Kidney glomerular epithelial cell (primary cell): ENCODE measurements at places on chromosomes 13 and 19.

DNA sequence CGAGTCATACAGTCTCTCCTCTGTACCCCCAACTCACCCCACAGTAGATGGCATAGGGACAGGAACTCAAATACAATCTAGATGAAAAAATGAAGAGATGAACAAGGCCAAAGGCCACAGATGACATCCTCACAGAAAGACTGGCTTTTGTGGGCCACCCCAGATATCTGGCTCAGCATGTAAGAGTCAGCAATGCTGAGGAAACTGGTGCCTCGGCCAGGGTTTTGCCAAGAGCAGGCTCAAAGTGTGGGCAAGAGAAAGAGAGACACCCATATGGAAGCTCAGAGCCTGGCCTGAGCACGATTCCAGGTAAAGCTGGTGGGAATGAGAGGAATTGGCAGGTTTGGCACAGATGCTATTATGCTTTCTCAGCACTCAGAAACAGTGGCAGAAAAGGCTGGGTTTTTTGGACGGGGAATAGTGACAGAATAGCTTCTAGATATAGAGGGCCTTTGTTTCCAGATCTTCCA is 460.6 kb downstream of the FOXO1 start:
- no peak for DNase-seq

DNA sequence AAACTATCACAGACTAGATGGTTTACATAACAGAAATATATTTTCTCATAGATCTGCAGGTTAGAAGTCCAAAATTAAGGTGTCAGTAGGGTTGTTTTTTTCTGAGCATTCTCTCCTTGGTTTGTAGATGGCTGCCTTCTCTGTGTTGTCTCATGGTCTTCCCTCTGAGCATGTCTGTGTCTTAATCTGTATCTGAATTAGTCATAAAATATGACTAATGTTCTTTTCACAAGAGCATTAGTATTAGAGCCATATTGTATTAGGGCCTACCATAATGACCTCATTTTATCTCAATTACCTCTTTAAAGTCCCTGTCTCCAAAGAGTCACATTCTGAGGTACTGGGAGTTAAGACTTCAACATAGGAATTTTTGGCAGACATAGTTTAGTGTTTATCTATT is 77.2 kb upstream of the OBI1 start:
- no peak for DNase-seq

DNA sequence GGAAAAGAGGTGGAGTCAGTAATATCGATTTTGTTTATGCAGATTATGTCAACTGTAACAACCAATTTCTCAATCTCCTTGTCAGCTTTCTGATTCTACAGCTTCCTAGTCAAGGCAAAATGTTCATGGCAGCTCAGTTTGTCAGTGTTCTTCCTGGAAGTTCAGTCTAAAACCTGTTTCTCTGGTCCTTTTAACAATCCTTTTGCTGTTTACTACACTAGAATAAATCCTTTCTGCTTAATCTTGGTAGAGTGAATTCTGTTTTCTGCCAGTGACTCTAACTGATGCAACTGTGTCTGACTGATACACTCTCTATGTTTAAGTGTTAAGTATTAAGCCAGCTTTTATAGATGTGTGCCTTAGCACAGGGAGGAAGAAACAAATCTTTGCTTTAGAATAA is 516.9 kb upstream of the KLF12 start:
- DNase-seq, result no peak

DNA sequence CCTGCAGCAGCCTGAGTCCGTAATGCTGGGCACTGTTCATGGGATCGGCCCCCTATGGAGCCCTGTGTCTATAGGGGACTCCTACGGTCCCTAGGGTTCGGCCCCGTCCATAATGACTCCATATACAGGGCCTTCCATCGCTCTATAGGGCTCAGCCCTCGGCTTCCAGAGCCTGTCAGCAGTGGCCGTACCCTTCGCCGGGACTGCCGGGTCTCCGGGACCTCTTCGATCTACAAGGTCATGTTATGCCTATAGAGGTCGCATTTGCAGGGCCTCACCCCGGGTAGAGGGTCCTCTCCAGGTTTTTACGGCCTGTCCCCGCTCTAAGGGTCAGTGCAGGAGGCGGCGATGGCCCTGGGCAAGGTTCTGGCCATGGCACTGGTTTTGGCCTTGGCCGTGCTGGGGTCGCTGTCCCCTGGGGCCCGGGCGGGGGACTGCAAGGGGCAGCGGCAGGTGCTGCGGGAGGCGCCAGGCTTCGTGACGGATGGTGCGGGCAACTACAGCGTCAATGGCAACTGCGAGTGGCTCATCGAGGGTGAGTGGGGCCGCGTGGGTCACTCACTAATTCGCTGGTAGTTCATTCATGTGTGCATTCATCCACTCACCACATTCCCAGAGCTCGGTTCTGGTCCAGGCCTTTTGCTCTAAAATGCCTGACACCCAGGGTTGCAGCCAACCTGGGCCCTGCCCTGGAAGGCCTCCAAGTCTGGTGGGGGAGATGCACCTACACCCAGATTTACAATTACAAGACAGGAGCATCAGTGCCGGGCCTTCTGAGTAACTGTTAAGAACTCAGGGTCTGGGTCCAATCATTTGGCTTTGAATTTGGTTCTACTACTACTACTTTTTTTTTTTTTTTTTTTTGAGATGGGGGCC is 699 bp downstream of the MEGF8 start:
- no peak for DNase-seq

DNA sequence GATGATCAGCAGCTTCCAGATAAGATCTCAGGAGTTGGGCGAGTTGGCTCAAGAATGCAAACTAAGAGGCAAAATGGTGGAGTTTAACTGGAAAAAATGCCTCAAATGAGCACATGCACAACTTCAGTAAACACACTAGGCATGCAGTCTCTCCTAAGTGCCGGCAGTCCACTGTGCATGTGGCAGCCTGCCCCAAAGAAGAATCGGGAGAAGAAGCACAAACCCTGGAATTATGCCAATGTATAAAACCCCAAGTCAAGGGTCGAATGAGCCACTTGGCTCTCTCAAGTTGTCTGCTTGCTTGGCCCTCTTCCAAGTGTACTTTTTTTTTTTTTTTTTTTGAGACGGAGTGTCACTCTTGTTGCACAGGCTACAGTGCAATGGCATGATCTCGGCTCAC is 53.3 kb upstream of the SLITRK1 start:
- DNase-seq, result no peak

GRCh38 chr13:98741741-98742435 is 10.6 kb downstream of the SLC15A1 start:
- no peak for DNase-seq

DNA sequence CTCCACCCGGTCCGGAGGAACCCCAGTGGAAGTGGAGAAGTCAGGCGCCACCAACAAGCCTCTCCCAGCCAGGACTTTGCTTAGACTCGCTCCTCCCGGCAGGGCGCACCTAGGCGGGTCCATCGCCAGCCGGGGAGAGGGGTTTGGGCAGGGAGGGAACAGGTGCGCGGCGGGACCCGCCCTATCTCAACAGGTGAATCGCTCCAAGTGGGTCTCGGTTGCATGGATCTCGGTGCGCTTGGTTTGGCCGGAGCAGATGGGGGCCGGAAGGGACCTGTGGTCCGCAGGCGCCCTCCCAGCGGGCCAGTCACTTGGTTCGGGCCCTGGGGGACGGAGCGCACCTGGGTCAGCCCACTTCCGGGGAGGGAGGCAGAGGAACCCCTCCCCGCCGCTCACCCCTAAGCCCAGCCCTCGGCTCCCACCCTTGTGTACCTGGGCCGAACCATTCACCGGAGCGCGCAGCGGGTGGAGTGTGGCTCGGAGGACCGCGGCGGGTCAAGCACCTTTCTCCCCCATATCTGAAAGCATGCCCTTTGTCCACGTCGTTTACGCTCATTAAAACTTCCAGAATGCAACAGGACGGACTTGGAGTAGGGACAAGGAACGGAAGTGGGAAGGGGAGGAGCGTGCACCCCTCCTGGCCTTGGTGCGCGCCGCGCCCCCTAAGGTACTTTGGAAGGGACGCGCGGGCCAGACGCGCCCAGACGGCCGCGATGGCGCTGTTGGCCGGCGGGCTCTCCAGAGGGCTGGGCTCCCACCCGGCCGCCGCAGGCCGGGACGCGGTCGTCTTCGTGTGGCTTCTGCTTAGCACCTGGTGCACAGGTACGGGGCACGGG is at the start of gene LSR:
LSR (plus strand) TSS at position 693 of the 836 bp plus-strand sequence; CDS start at position 714, 21 bp downstream.
- peak; percentile 83 for DNase-seq

- peak; percentile 75 for DNase-seq
These were observed 13.9 kb downstream of the APLP1 start for GRCh38 chr19:35882114-35882832.

DNA sequence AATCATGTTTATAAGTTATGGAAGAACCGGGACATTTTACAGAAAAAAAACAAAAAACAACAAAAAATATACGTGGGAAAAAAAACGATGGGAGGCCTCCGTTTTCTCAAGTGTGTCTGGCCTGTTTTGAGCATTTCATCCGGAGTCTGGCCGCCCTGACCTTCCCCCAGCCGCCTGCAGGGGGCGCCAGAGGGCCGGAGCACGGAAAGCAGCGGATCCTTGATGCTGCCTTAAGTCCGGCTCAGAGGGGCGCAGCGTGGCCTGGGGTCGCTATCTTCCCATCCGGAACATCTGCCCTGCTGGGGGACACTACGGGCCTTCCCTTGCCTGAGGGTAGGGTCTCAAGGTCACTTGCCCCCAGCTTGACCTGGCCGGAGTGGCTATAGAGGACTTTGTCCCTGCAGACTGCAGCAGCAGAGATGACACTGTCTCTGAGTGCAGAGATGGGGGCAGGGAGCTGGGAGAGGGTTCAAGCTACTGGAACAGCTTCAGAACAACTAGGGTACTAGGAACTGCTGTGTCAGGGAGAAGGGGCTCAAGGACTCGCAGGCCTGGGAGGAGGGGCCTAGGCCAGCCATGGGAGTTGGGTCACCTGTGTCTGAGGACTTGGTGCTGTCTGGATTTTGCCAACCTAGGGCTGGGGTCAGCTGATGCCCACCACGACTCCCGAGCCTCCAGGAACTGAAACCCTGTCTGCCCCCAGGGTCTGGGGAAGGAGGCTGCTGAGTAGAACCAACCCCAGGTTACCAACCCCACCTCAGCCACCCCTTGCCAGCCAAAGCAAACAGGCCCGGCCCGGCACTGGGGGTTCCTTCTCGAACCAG is 1.8 kb upstream of the APOE start:
- peak; percentile 20 for DNase-seq

DNA sequence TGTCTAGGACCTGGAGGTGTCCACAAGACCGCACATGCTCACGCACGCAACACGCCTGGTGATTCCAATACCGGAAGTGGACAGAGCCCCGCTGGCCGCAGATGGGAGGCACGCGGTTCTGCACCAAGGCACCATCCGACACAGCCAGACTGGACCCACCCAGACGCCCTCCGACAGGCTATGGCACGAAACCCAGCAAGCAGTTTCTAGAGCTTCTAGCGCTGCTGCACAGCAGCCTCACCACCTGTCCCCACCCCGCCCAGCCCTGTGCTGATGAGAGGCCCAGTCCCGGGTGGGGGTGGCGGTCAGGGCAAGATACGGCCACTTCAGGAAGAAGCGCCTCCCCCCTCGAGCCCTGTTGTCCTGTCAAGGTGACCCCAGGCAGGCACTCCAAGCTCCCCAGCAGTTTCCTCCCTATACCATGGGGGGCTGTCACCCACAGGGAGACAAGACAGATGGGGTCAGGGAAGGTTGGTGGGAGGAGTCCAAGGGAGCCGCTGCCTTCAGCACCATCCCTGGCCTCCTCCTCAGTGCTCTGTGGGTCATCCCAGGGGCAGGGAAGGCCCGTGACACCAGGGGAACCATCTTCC is 11.3 kb downstream of the LSM4 start:
- no peak for DNase-seq

GRCh38 chr13:59274958-59275727 is 888.6 kb downstream of the DIAPH3 start:
- DNase-seq, result no peak

- DNase-seq, result no peak
These were observed 50.0 kb upstream of the GPR183 start for GRCh38 chr13:99357131-99357596.

GRCh38 chr19:10736189-10736588 is 18.3 kb downstream of the DNM2 start:
- no peak for DNase-seq

DNA sequence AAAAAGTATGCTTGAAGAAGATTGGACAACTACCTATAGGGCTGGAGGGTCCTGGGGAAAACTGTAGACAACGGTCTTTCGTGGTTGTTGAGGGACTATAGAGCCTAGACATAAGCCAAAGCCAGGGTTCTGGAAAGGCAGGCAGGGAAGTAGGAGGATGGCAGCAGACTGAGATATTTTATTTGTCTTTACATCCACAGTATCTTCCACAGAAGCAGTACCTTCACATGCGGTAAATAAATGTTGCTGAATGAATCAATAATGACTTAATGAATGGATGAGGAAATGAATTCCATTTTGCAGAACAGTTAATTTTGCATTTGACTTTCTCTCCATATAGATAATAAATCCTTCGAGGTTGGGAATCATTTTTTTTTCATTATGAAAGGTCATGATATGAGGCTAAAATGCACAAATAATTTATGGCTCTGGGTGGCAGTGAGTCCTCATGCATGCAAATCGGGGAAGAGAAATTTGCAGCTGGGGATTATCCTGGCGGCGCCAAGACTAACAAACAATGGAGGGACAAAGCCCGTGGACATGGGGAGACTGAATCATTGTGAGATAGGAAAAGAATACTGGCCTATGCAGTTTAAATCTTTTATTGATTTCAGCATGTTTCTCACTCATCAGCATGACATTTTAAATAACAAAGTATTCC is 102.0 kb downstream of the ERCC5 start:
- no peak for DNase-seq

DNA sequence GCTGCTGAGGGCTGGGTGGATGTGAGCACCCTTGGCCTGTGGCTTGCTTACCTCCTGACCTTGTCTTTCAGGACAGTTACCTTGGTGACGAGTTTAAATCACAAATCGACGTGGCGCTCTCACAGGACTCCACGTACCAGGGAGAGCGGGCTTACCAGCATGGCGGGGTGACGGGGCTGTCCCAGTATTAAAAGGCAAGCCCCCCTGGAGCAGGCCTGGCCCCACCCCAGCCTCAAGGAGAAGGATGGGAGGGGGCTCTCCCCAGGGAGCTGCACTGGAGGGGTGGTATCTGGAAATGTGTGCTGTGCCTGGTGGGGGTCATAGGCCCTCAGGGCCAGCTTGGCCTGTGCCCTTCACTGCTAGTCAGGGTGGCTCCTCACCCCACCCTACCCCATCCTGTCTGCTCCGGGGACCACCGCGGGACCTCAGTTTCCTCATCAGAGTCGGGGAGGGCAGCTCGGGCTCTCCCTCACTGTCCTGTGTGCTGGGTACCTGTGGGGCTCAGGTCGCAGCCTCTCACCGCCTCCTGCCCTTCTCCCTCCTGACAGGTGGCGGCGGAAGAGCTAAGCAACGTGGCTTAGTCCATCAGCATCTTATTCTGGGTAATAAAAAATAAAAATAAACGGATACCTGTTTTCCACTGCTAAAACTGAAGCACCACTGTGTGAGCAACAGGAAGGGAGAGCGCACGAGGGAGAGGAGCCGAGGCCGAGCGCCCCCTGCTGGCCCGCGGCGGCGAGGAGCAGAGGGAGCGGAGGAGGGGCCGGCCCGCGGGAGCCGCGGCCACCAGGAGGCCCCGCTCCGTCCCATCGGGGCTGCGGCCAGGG is 29.8 kb downstream of the CERS1 start:
- DNase-seq, result peak; percentile 25
